ENCODE measurements at places on chromosomes 7 and 10.
A peak's percentile ranks its signal among the peaks of the same experiment; 100 is the strongest.

DNA sequence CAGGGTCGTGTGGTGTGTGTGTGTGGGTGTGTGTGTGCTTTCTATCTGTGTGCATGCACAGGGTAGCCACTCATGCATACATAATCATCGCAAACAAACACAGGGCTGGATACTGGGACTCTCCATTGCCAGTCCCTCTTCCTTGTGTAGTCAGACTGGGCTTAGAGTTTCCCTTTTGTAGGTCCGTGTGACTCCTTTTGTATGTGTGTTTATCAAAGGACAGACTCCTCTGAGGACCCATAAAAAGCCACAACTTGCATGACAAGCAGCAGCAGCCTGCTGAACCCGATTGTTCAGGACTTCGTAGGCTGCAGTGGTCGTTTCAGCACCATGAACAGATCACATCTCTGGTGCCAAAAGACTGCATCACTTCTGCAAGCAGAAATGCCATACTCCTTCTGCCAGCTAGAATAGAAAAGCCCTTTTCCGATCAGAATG, 895 bp downstream of the VSTM2A start:
- DNase-seq = no peak

GRCh38 chr7:90180011-90180585, 25.8 kb downstream of the STEAP1 start:
- DNase-seq = peak; percentile 48

- no peak for DNase-seq
Observed at GRCh38 chr10:88702848-88703597, 3.0 kb upstream of the LIPK start.

DNA sequence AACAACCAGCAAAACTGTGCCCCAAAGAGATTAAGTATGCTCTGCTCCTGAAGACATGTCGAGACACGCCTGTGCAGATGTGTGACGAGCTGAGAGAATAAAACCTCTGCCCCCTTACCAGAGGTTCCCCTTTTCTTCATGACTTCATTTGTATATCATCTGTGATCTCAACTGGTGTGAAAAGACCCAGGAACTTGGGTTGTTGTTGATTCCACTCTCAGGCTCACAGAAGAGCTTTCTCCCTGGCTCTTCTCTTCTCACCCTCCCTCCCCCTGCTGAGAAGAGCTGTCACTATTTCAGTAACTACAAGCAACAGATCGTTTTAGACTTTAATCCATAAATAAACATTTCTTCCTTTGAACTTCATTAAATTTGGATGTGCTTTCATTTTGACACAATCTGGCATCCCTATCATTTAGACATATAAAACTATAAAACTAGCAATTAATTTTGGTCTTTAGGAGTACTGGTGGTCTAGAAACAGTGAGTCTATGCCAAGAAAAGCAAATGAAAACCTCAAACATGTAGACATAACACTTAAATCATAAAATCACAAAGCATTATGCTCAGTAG, 179.3 kb upstream of the FZD8 start:
- peak; percentile 24 for DNase-seq

- no peak for DNase-seq
Observed at GRCh38 chr7:127798023-127798422, 146.0 kb downstream of the SND1 start.

DNA sequence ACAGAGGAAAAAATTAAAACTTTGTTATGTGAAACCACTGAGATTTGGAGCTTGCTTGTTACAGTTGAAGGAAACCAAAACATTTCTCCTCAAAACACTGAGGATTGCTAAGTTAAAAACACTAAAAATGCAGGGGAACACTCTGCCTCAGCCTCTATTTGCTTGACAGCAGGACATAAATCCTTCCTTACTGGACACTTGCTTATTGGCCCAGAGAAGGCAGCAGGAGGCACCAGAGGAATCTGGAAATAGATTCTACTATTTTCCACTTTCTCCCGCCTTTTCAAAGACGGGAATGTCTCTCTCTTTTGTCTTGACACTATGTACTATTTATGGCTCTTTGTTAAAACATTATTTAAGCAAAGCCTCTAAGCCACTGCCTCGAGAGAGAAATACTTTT, 67.9 kb downstream of the MTURN start:
- DNase-seq = no peak

DNA sequence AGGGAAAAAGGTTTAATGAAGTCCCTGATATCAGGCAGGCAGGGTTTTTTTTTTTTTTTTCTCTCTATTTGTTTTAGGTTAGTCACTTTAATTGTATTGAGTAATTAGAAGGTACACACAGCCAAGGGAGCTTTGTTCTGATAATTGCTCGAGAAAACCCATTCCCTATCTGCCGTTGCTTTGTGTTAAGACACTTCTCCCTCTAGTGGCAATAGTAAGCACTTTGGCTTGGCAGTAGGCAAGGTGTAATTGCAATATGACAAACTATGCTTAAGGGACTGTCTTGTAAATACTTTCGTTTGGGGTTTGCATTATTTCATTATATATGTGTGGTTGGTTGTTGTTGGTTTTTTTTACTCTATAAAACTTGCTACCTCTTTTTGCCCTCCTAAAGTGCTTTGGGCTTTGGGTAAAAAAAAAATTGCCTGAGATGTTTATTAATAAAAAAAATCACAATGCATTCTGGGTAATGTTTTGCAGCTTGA, 113.4 kb downstream of the BTRC start:
- peak; percentile 69 for DNase-seq

- DNase-seq = no peak
Observed at GRCh38 chr7:1043552-1044188, 676 bp upstream of the GPR146 start.

GRCh38 chr10:66927251-66927935, 1.6 kb downstream of the LRRTM3 start:
- DNase-seq = no peak

- peak; percentile 23 for DNase-seq
Observed at GRCh38 chr7:12754179-12754578, 66.7 kb downstream of the ARL4A start.
